ENCODE measurements at places on chromosomes 16 and 17.

DNA sequence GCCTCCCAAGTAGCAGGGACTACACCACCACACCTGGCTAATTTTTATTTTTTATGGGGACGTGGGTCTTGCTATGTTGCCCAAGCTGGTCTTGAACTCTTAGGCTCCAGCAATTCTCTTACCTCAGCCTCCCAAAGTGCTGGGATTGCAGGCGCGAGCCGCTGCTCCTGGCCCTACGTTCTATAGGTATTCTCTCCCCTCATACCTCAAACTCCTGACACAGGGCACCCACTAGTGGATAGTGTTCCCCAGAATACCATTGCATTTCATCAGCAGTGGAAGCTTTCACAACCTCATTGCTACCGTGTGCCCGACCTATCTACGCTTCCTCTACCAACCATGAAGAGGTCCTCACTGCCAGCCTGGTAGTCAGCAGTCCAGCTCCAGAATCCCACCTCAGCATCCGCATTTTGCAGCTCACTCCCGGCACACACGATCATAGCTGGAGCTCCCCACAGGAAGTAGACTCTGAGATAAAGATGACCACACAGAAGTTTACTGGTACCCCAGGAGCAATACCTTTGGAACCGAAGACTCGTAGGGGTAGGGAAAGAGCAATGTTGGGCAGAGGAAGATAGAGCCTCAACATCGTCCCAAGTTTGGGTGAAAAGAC lies 9.3 kb downstream of the CTRB2 start:
- DNase-seq, result no peak

GRCh38 chr17:27550291-27550930 lies 80.6 kb upstream of the LGALS9 start:
- DNase-seq, result no peak

GRCh38 chr17:9784544-9784943 lies 6.8 kb downstream of the DHRS7C start:
- DNase-seq, result no peak

GRCh38 chr16:27813591-27813990 lies 249.9 kb downstream of the GSG1L start:
- no peak for DNase-seq
